Memory B cell (primary cell): ENCODE measurements at places on chromosomes 11 and 22.

DNA sequence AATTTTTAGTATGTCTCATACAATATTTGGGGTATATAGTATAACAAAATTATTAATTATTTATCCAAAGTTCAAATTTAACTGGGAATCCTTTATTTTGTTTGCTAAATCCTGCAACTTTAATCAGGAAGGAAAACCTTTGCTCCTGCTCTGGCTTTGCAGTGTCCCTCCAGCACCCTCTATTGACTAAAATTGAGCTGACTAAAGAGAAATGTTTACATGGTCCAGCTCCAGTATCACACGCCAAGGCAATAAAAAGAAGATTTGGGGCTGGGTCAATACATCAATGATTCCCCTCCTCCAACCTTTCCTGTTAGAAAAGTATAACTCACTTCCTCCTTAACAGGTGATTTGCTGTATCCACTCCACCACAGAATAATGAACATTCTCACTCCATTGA lies 153.0 kb upstream of the LRRC4C start:
- H3K4me1 ChIP-seq, result no peaks in the 10 kb centered on the region
- no peaks in the 10 kb centered on the region for H3K36me3 ChIP-seq
- H3K4me3 ChIP-seq, result no peak overlapping the region

DNA sequence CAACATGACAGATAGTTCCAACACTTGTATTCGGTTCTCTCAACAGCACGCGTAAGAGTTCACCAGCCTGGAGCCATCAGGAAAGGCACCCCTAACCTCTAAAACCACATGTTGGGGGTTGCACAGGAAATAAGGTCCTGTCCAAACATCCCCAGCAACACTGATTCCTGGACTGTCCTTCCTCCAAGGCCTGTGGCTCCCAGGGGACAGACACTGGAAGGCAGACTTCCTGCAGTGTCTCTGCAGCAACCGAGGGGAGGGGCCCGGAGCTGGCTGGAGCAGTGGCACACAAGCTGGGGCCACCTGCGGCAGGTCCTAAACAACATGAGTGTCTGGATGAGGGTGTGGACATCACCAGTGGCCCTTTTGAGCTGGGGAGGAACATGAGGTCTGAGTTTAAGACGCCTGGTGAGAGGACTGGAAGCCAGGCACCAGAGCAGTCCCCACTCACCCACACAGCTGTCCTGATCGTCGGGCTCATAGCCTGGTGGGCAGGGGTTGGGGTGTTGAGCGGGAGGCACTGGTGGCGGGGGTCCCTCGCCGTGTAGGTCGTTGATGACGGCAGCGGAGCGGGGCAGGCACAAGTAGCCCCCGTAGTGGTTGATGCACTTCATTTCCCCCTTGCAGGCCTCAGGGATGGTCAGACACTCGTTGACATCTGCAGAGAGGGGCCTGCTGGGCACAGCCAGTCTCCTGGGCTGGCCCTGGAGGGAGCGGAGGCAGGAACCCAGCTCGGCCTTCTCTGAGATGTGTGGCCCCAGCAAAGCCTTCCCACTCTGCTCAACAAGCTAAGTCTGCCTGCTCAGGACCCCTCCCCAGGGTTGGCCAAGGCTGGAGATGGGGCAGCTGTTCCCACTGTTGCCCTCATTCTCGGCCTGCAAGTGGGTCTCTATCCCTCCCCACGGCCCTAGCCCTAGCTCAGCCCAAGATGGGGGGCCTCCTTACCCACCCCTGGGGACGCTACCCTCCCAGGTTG lies 1.6 kb downstream of the EFEMP2 start:
- H3K4me3 ChIP-seq, result no peak overlapping the region
- H3K27me3 ChIP-seq, result no peaks in the 10 kb centered on the region
- peaks cover 15% of the 10 kb centered on the region for H3K4me1 ChIP-seq
- DNase-seq, result no peak

GRCh38 chr11:31022080-31022479 lies 347.5 kb downstream of the DCDC1 start:
- no peaks in the 10 kb centered on the region for H3K36me3 ChIP-seq
- no peaks in the 10 kb centered on the region for H3K4me1 ChIP-seq
- H3K27me3 ChIP-seq, result no peaks in the 10 kb centered on the region
- H3K27ac ChIP-seq, result no peak overlapping the region
- no peak for DNase-seq

DNA sequence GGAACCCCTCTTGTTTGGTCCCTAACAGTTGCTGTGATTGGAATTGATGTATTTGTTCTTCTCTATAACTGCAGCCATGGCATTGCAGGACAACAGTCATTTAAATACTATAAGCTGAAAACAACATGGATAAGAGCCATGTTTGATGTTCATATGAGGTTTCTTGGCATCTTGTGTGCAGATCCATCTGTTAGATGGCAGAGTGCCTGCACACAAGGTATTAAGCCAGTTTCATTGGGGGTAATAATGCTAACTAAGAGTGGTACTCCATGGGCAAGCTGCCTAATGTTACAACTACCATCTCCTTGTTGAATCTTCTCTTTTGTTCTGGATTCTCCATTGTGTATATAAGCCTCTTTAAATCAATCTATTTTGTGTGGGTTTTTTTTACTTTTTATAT lies 206.0 kb upstream of the CHORDC1 start:
- no peaks in the 10 kb centered on the region for H3K36me3 ChIP-seq
- no peak for DNase-seq
- no peaks in the 10 kb centered on the region for H3K27me3 ChIP-seq

- no peaks in the 10 kb centered on the region for H3K36me3 ChIP-seq
- DNase-seq, result no peak
- no peaks in the 10 kb centered on the region for H3K27me3 ChIP-seq
- H3K4me1 ChIP-seq, result no peaks in the 10 kb centered on the region
- H3K4me3 ChIP-seq, result no peak overlapping the region
Observed at GRCh38 chr11:23789938-23790371, 706.9 kb upstream of the LUZP2 start.

- no peaks in the 10 kb centered on the region for H3K4me1 ChIP-seq
- no peak for DNase-seq
- peaks cover 5% of the 10 kb centered on the region for H3K27me3 ChIP-seq
- no peaks in the 10 kb centered on the region for H3K36me3 ChIP-seq
Observed at GRCh38 chr11:129427816-129428406, 52.3 kb downstream of the BARX2 start.

DNA sequence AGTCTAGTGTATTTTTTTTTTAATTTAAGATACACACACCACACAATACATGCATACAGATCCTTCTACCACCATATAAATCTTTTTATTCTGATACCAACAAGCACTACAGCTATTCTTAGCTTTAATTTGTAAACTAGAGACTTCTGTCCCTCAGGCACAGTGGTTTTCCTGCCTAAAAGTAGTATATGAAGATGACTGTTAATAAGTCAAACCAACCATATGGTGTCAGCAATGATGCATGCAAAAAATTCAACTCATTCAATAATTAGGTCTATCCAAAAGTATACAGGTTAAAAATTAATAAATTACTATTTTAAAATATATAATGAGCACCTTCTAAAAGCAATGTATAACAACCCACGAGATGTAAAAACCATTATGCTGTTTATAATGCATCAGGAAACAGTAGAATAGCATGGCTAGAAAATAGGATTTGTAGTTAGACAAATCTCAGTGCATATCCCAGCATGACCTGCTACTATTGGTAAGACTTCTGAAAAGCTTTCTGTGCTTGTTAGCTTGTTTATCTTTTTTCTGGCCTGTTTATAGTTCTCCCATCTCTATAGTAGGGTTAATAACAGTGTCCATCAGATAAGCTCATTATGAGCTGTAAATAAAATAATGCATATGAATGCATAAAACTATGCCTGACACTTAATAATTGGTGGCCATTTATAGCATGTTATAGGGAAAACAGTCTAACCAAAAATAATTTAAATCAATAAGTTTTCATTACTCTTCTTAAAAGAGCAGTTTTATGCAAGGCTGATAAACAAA lies 10.2 kb downstream of the RAB38 start:
- no peak overlapping the region for H3K27ac ChIP-seq
- no peaks in the 10 kb centered on the region for H3K4me1 ChIP-seq
- H3K36me3 ChIP-seq, result no peaks in the 10 kb centered on the region
- H3K27me3 ChIP-seq, result peaks cover 10% of the 10 kb centered on the region
- DNase-seq, result no peak

DNA sequence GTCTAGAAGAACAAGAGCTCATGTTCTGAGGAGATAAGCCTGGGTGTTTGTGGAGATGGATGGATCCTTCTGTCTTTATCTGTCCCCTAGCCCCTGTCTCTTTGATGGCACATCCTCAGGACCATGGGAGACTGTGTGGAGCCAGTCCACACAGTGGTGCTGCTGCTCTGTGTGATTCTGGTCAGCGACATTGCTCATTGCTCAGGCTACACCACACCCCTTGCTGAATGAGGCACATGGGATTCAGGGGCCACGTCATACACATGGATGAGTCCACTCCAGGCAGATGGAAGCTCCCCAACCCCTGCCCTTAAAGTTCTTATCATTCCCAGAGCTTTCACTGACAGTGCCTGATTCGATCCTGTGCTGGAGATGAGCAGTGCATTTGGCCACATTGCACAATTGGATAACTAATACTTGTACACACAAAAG lies 222.2 kb downstream of the NAV2 start:
- H3K36me3 ChIP-seq, result no peaks in the 10 kb centered on the region
- no peak overlapping the region for H3K27ac ChIP-seq
- DNase-seq, result no peak
- peaks cover 17% of the 10 kb centered on the region for H3K4me1 ChIP-seq
- H3K27me3 ChIP-seq, result peaks cover 17% of the 10 kb centered on the region
- no peak overlapping the region for H3K4me3 ChIP-seq

DNA sequence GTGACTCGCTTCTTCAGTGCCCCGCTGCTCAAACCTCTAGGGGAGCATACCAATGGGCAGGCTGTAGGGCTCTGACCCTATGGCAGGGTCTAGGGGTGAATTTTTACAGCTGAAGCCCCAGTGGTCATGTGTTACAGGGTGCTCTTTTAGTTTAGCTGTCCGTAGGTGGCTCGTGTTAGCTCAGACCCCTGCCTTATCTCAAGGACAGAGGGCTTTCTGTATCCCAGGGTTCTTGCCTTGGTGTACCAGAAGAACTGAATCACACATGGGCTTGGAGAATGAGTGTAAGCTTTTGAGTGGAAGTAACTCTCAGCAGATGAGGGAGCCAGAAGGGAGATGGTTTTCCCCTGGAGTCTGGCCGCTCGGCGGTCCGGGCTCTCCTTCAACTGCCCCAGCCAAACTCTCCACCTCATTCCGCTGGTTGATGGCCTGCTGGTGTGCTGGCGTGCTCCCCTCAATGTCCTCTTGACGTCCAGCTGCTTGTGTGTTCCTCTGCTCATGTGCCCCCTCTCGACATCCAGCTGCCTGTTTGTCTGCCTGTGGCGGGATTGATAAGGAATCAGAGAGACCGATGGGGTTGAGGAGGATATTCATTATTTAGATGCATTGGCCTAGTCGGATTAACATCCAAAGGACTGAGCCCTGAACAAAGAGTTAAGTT lies 37.5 kb downstream of the BIRC2 start:
- peaks cover 22% of the 10 kb centered on the region for H3K36me3 ChIP-seq
- no peak overlapping the region for H3K27ac ChIP-seq
- no peak for DNase-seq
- no peaks in the 10 kb centered on the region for H3K27me3 ChIP-seq
- peaks cover 2% of the 10 kb centered on the region for H3K4me1 ChIP-seq
- H3K4me3 ChIP-seq, result no peak overlapping the region

DNA sequence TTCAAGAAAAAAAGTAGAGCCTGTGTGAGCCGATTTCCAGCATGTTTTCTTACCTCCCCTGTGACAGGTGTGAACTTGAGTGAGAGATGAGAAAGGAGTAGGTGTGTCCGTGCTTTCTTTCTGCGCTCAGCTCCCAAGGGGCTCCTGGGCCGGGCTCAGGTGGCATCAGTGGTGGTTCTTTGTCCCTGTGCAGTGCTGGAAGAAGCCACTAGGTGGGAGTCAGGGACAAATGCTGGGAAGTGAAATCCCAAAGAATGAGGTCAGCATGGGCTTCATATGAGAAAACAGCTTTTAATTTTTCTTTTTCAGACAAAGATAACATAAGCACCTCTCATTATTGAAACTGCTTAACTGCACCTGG lies 57.8 kb downstream of the PPFIBP2 start:
- H3K27me3 ChIP-seq, result no peaks in the 10 kb centered on the region
- peak overlapping the region; percentile 41 for H3K27ac ChIP-seq

GRCh38 chr22:45896153-45896951 lies 80.6 kb downstream of the WNT7B start:
- no peak overlapping the region for H3K4me3 ChIP-seq
- H3K36me3 ChIP-seq, result no peaks in the 10 kb centered on the region
- no peaks in the 10 kb centered on the region for H3K4me1 ChIP-seq
- no peak for DNase-seq

DNA sequence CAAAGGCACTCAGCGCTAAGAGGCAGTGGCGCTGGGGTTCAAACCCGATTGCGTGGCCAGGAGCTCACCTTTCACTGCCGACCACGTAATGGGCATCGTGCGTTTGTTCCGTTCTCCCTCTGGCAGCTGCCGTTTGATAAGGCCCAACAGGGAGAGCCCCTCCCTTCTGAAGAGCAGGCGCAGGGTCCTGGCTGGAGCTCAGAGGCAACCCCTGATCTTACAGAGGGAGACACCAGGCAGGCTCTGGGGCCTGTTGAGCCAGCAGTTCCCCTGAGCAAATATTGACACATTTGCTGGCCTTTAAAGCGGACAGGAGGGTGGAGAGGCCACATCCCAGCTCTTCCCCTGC lies 11.7 kb upstream of the C1QTNF6 start:
- H3K36me3 ChIP-seq, result no peaks in the 10 kb centered on the region
- peak overlapping the region; percentile 94 for H3K4me3 ChIP-seq
- DNase-seq, result no peak

- no peaks in the 10 kb centered on the region for H3K36me3 ChIP-seq
- H3K27ac ChIP-seq, result no peak overlapping the region
- H3K4me3 ChIP-seq, result no peak overlapping the region
- DNase-seq, result no peak
- no peaks in the 10 kb centered on the region for H3K27me3 ChIP-seq
Observed at GRCh38 chr11:73949912-73950311, 914 bp upstream of the DNAJB13 start.

- peaks cover 18% of the 10 kb centered on the region for H3K27me3 ChIP-seq
- no peaks in the 10 kb centered on the region for H3K36me3 ChIP-seq
- no peaks in the 10 kb centered on the region for H3K4me1 ChIP-seq
- no peak for DNase-seq
Observed at GRCh38 chr11:33689501-33689900, 11.1 kb downstream of the C11orf91 start.

DNA sequence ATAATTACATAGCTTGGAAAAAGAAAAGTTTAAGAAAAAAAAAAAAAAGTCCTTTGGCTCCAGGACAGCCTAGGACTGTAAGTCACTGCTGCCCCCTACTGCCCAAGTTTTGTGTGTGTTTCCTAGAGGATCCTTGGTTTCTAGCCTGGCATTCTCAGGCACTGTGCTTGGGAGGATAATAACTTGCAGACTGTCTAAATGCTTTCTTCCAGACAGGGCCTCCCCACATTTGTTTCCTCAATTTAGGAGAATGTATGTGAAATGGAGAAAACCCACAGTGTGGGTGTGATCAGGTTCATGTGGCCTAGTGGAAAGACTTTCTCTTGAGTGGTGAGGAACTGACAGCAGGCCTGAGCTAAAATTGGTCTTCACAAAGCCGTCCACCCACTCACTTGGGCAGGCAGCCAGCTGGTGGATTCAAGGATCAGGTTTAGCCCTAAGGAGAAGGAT lies 191.0 kb downstream of the NAV2 start:
- peaks cover 2% of the 10 kb centered on the region for H3K27me3 ChIP-seq
- no peaks in the 10 kb centered on the region for H3K4me1 ChIP-seq
- H3K4me3 ChIP-seq, result no peak overlapping the region
- DNase-seq, result peak; percentile 18
- H3K36me3 ChIP-seq, result no peaks in the 10 kb centered on the region
